ENCODE measurements at places on chromosomes 4 and X.

- DNase-seq, result no peak
Observed at GRCh38 chr4:76035141-76035540, 729 bp downstream of the CXCL11 start.

DNA sequence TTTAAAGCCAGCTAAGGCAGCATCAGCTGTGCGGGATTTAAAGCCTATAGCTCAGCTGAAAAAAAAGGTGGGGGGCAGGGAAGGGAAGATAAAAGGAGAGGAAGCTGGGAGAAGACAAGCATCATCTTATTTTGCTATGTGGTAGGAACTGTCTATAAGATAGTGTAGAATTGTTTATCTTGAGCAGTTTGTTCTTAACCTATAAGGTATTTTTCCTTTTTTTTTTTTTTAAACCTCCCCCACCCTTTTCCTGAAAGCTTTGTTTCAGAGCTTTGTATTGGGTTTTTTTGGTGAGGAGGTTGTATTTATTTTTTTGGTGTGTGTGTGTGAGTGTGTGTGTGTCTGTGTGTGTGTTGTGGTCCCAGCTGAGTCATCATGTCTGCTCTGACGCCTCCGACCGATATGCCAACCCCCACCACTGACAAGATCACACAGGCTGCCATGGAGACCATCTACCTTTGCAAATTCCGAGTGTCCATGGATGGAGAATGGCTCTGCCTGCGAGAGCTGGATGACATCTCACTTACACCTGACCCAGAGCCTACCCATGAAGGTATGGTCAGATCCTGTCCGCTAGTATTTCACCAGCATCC, 531 bp downstream of the RUFY3 start:
- no peak for DNase-seq

DNA sequence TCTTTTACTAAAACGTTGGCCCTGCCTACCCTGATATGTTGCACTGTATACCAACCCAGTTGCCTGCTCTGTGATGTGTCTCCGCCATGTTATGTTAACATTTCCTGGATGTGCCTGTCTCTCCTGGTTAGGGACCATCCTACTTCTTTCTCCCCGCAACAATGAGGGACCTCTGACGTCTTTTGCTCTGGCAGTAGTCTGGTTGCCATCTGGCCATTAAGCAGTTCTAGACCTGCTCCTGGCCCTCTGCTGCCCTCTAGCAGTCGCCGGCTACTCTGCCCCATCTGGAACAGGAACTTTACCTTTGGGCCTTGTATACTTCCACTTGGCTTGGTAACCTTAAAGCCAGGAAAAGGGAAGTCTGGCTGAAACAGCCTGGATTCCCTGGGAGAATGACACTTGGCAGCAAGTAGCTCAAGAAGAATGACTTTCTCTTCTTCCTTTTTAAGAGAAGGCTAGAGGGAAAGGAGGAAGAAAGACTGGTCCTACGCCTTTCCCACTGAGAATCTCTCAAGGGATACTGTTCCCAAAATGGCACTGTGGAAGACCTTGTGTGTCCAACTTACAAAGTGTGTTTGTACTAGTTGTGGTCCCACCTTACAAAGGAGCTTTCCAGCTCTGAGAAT, 63.5 kb downstream of the GPC3 start:
- DNase-seq, result no peak

GRCh38 chr4:105060628-105061027, 86.0 kb upstream of the TET2 start:
- DNase-seq, result no peak

DNA sequence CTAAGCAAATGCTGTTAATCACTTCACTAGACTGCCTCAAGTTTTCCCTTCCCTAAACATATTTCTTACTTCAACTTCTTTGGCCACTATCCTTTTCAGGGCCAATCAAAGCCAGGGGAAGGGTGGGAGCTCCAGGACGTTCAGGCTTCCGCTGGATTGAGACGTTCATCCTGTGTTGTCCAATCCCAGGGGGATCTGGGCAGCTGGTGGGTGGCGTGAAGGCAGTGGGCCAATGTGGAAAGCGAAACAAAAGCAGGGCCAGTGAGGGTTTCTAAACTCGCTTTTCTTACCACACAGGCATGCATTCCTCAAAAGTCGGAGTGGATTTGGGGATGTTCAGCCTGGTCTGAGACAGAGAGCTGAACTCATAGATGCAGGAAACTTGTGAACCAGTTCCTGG, 7.6 kb downstream of the CXCL13 start:
- no peak for DNase-seq

DNA sequence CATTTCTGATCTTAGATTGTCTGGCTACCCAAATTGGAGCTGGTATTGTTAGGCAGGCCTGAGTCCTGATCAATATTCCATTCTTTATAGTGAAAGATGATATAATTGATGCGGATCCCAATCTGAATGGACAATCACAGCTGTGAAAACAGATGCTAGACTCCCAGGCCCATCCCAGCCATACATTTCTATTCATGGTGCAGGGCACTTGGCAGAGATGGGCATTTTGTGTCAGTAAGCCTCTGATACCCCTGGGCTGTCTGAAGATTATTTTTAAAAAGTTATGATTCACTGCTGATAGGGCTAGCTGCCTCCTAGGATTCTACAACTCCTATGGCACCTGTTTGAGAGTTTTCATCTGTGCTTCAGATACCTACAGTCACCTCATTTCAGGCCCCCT, 61.2 kb upstream of the TSPAN7 start:
- DNase-seq, result no peak

- no peak for DNase-seq
Observed at GRCh38 chr4:24915121-24915922, 2.5 kb upstream of the CCDC149 start.

DNA sequence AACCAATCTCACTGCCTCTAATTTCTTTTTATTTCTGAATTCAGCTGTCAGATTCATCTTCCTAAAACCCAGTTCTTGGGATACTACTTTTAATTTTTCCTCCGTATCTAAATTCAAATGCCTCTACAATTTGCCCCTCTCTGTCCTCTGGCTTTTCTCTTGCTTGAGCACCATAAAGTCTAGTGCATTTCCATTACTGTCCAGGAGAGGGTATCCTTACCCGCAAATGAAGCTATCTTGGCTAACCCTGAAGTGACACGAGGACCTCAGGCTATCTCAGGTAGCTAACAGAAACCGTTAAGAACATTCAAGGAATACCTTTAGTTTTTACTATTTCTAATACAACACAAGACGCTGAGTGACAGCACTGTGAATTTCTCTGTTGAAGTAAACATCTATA, 49.4 kb upstream of the PRR32 start:
- no peak for DNase-seq

GRCh38 chr4:118760092-118760491, 74.9 kb downstream of the METTL14 start:
- DNase-seq, result no peak

DNA sequence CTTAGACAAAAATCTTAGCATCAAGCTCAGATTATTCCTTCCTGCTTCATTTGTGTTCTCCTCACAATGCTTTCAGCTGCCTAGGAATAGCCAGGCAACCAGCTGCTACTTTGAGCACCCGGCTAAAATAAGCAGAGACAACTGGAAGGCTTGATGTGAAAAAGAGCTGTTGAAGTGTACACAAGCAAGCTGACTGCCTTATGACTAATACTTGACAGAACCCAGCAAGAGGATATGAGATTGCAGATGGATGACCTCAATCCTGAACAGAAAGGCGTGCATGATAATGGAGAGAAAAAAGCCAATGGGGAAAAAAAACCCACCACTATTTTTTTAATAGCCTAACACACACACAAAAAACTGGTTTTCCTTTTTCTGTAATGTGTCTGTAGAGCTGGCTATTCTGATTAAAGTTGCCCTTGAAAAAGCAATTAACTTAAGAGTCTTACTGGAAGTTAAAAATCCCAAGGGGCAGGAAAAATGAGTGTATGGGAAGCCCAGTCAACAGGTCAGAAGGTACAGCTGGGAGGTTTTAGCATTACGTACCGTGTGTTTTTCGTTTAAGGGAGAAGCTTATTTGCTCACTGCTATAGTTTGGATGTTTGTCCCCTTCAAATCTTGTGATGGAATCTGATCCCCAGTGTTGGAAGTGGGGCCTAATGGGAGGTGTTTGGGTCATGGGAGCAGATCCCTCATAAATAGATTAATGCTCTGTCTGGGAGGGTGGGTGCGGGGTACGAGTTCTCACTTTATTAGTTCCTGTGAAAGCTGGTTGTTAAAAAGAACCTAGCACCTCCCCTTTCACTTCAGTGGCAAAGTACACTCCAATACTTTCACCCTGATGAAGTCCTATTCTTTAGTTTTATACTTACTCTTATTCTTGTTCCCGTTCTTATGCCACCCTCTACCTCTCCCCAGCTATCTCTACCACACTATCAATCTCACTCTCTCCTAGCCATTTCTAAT, 37.1 kb upstream of the HERC6 start:
- DNase-seq, result no peak

DNA sequence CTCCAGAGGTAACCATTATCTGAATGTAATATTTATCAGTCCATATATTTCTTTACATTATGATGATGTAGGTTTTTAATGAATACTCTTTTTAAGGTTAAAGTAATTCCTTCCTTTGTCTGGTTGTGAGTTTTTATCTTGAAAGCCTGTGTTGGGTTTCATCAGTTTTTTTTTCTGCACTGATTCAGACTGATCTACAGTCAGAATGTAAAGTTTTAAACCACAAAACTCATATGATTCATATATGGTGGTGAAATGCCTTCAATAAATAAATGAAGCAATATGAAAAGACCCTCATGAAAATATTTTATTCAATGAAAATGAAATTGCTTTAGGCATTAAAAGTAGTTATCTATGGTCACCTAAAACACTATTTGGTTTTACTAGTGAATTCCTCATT, 47.1 kb downstream of the SORBS2 start:
- DNase-seq, result no peak

- DNase-seq, result no peak
Observed at GRCh38 chrX:49237060-49237459, 1.8 kb downstream of the CCDC22 start.

- no peak for DNase-seq
Observed at GRCh38 chrX:10282490-10282889, 125.7 kb downstream of the CLCN4 start.

DNA sequence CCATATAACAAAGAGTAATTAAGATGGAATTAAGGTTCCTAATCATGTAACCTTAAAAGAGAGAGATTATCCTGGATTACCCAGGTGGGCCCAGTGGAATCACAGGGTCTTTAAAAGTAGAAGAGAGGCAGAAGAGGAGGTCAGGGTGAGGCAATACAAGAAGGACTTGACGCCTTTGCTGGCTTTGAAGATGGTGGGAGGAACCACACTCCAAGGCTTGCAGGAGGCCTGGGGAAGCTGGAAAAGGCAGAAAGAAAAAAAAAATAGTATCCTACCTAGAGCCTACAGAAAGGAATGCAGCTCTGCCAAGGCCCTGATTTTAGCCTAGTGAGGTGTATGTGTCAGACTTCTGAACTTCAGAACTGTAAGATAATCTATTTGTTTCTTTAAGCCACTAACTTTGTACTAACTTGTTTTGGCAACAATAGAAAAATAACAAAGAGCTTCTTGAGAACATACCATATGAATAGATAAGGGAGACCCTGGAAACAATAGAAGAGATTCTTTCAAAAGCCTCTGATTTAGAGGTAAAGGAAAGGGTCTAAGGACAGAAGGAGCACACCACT, 229.9 kb upstream of the TTC29 start:
- no peak for DNase-seq

GRCh38 chr4:39429476-39430334, 23.0 kb downstream of the KLB start:
- DNase-seq, result no peak

- DNase-seq, result no peak
Observed at GRCh38 chr4:170420255-170420693, 330.5 kb upstream of the AADAT start.

DNA sequence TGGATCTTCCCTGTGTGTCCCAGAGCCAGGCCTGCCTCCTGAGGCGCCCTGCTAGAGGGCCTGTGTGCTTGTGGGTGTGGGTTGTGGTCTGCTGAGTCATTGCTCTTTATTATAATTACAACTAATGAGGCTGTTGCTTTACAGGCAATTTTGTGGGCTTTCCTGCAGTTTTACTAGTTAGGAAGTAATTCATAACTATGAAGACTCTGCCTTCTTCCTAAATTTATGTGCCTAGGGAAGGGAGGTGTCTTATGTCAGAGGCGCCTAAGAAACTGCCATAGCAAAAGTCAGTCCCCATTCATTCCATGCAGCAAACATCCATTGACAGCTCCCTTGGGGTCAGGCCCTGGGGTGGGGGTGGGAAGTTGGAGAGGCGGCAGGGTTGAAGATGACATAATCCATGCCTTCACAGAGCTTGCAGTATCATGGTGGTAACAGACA, 359.2 kb downstream of the IDS start:
- DNase-seq, result no peak

GRCh38 chr4:112290341-112290740, 4.6 kb upstream of the TIFA start:
- DNase-seq, result no peak

- no peak for DNase-seq
Observed at GRCh38 chrX:106404512-106404911, 207.3 kb upstream of the RADX start.

GRCh38 chr4:25827373-25827772, 35.4 kb downstream of the SEL1L3 start:
- DNase-seq, result no peak

DNA sequence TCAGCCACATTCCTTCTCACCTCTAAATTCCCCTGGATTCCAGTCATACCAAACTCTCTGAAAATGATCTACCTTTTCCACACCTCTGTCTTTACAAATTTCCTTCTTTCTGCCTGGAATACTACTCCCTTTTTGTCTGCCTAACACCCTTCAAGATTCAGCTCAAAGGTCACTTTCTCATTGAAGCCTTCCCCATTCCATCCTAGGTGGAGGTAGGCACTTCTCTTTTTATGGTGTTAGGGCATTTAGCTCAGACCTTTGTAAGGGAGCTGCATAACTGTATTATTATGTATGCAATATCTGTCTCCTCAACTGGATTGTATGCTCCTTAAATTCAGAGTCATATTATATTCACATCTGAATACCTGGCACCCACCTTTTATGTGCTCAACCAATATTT, 137.7 kb downstream of the RCHY1 start:
- DNase-seq, result no peak

GRCh38 chrX:20514358-20514757, 247.6 kb upstream of the RPS6KA3 start:
- no peak for DNase-seq

DNA sequence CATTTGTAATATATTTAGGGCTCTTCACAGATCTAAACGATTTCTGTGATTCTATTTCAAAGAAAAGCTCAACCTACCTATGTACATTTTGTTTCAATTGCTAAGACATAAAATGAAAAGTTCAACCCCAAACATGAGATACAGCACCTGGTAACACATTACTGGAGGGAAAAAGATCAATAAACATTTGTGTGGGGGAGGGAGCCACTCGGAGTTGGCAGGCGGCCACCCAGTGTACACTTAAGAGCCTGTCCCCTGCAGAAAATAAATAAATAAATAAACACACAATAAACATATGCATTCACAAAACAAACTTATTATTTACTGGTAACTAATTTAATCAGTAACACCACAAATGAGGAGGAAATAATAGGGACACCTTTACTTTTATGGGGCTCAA, 19.3 kb downstream of the PRSS48 start:
- DNase-seq, result no peak
